C1 segment of cervical spinal cord (tissue), 14 donors: ENCODE measurements at places on chromosomes 16 and 17.
A peak's percentile ranks its signal among the peaks of the same experiment; 100 is the strongest.

DNA sequence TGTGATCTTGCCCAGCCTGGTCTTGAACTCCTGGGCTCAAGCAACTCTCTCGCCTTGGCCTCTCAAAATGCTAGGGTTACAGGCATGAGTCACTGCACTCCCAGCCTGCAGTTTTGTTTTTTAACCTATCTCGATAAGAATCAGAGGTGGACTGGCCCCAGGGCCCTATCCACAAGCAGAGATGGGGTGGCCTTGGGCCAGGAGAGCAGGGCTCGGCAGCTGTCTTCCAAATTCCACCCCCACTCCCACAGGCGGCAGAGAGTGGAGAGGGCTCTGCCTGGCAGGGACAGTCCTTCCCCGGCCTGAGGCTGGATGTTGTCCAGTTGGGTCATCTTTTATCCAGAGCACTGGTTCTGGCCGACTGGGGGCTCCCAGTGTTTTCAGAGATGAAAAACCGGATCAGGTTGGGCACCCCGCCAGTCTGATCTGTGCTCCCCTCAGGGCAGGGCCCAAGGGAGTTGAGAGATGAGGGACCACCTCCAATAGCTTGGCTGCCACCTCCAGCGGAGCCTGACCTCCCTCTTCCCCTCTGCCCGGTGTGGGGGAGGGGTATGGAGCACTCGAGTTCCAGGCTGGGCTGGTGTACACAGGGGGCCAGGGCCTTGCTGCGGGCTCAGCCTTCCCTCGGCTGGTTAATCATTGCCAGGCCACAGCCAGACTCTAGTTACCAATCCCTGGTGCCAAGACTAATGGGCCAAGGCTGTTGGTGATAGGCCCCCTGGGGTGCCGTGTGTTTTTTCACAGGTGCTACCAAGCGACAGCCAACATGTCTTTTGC is 30.3 kb upstream of the MYO15B start:
- DNase-seq, result peak; percentile 52

DNA sequence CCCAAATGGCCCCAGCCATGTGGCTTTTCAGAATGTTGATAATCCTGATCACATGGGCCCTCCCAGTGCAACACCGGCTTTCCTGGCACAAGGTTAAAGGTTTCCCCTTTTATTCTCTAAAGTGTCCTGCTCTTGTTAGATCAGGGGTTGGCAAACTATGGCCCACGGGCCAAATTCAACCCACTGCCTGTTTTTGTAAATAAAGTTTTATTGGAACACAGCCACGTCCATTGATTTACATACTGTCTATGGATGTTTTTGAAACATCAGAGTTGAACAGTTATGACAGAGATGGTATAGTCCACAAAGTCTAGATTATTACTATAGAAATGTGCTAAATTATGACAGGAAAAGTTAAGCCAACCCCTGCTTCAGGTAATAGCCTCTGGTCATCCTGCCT is 157.3 kb downstream of the ZFHX3 start:
- DNase-seq, result no peak

GRCh38 chr17:67490471-67490870 is 113.4 kb downstream of the PITPNC1 start:
- no peak for DNase-seq

DNA sequence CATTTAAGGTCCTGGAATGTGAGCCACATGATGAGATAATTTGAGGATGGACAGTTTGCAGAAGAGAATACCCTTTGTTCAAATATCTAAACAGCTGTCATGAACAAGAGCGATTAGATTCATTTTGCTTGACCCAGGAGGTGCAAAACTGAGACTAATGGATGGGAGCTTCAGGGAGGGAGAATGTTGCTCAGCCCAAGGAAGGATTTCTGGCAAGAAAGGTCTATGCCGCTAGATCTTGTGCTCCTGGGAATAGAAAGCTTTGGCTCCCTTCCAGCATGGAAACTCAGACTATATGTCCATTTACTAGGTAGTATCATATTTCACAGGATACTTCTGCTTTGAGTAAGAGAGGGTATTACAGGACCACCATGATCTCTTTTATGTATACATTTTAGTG is 14.8 kb upstream of the CDH11 start:
- DNase-seq, result no peak

- DNase-seq, result no peak
Observed at GRCh38 chr17:36085765-36086164, 4.2 kb downstream of the CCL3 start.

- no peak for DNase-seq
Observed at GRCh38 chr16:74760007-74760767, 14.4 kb downstream of the FA2H start.

GRCh38 chr17:47223007-47223406 is 13.9 kb downstream of the MYL4 start:
- DNase-seq, result no peak

- no peak for DNase-seq
Observed at GRCh38 chr16:25542306-25542705, 149.5 kb upstream of the HS3ST4 start.

DNA sequence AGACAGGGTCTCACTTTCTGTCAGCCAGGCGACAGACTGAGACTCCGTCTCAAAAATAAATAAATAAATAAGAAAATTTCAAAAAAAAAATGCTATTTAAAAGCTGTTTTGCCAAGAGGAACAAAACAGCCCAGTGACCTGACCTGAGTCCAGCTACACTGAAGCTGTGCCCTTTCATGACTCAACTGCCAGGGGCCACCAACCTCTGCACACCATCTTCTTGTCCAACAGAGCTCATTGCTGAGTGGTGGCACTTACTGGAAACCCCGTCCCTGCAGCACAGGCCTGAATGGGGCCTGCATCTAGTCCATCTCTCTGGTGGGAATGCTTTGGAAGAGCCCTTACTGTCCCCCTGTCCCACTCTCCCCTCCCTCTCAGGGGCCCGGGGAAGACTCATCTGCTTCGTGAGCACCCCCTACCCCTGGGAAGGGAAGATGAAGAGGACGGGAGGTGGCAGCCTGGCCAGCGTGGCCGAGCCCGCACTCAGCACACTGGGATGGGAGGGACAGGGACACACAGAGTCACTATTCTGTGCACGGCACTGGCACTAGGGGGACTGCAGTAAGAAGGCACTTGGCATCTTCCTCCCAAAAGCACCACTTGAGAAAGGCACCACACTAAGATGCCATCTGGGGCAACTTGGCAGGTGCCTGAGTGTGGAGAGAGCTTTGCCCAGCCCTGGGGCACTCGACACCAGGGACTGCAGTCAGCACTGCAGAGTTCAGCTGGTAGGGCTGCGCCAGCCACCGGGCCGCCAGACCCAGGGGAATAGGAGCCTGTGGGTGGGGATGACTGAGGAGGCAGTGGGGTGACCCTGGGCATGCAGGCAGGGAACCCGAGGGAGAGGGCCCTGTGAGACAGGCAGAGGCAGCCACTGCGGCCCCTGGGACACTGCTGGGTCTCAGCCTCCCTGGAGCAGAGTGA is 13.5 kb downstream of the FBXO31 start:
- DNase-seq, result no peak

- no peak for DNase-seq
Observed at GRCh38 chr17:55086635-55087058, 118.1 kb downstream of the STXBP4 start.

DNA sequence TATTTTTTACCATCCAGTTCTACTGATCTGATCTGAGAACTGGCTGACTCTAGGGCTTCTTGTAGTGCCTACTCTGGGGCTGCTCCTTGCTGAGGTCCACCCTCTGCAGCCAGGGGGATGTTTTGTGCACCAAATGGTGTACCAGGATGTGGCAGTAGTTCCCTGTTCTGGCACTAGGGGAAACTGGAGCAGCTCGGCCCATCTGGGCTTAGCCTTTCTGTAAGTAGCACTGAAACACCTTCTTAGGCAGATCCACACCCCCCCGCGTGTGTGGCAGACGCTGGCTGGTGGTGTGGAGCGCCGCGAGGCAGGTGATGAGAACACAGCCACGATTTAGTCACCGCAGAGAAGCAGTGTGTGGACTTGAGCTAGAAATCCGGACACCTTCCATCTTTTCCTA is 17.0 kb downstream of the DUSP14 start:
- peak; percentile 39 for DNase-seq

- DNase-seq, result peak; percentile 94
Observed at GRCh38 chr17:38752308-38753070, at the start of gene PSMB3. PSMB3 (plus strand) TSS chr17:38752741; CDS start chr17:38752827, 86 bp downstream.

GRCh38 chr17:36687736-36688135 is 86.4 kb downstream of the MRM1 start:
- no peak for DNase-seq

DNA sequence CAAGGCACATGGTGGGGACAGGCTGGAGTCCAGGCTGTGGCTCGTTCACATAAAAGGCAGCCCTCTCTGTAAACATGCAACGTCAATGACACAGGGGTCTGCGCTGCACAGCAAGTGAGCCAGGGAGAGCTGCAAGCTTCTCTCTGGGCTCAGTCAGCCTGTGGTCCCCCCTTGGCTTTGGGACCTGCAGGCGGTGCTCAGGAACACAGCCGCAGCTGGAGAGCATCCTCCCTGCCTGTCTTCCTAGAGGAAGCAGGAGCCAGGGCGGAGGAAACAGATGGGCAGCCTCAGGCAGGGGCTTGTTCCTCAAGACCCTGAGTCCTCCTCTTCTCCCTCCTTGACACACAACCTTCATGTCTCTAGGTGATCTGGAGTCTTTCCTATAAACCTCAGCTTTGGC is 228.0 kb downstream of the C16orf78 start:
- no peak for DNase-seq
